ENCODE measurements at places on chromosomes 2 and 18.

DNA sequence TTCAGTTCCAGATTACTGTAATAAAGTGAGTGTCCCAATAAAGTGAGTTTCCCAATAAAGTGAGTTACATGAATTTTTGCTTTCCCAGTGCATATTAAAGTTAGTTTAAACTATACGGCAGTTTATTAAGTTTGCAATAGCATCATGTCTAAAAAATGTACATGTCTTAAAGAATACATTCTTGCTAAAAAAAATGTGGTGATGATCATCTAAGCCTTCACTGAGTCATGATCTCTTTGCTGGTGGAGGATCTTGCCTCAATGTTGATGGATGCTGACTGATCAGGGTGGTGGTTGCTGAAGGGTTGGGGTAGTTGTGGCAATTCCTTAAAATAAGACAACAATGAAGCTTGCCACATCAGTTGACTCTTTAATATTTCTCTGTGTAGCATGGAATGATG lies 664.2 kb downstream of the TDRD15 start:
- no peak for DNase-seq

DNA sequence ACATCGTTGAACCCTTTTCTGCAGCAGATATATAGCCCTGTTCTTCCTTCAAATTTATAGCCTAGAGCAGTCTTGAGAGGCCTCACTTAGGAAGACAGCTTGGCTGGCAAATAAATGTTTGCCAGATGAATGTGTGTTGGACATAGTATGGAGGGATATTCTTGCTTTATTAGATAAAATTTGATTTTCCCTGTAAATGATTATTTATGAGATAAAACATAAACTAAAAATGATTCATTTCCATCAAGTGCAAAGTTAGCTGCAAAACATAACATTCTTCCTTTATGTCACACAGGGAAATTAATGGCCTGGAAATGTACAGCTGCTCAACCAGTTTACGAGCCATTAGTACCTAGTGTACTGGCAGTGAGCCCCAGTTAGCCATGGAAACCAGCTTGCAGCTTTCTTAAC lies 82.5 kb downstream of the LIMS1 start:
- no peak for DNase-seq

DNA sequence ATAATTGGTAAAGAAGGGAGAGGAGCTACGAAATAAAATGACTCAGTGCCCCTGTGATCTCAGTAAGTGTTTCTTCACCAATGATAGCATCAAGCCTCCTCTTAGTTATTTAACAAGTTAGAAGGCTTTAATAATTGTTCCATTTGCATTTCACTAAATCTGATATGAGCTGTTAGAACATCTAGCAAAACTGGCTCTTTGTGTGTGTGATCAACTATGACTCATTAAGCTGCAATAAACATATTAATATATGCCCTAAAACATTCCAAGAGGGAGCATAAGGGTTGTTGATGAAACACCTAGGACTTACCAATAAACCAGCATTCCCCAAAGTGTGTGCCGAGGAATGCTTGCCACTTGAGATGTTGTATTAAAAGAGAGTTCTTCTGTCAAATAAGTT lies 115.2 kb downstream of the OSBPL6 start:
- DNase-seq, result no peak

- DNase-seq, result no peak
Measured at GRCh38 chr2:1651121-1652033, 92.9 kb downstream of the PXDN start.

DNA sequence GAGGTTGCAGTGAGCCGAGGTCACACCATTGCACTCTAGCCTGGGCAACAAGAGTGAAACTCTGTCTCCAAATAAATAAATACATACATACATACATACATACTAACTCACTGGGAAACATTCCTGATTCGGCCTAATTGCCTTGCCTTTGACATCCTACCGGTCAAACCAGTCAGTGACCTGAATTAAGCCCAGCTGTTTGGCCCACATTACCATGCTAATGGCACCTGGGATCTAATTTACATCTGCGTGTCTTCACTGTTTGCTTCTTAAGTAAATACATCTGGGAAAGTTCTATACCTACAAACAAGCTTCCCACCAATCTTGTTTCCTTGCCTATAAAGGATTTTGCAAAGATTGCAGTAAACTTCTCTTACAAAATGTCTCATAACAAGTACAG lies 230.2 kb upstream of the ZC3H15 start:
- no peak for DNase-seq

- DNase-seq, result no peak
Measured at GRCh38 chr2:43538034-43538670, 57.7 kb downstream of the THADA start.

DNA sequence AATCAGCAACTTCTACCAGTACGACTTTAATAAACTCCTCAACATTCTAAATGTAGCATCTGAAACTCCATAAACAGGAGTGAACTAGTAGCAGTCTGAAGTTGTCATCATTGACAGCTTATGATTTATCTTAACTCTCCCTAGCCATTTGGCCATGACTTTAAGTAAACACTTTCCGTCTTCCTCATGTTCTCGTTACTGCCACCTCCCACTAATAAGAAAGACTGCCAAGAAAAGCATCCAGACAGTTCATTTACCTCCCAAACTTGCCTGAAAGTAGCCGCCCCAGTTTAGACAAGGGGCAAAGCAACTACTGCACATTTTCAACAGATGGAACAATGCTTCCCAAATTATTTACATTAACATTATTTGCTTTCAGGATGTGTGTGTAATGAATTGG lies 287.5 kb downstream of the OSR1 start:
- DNase-seq, result no peak

DNA sequence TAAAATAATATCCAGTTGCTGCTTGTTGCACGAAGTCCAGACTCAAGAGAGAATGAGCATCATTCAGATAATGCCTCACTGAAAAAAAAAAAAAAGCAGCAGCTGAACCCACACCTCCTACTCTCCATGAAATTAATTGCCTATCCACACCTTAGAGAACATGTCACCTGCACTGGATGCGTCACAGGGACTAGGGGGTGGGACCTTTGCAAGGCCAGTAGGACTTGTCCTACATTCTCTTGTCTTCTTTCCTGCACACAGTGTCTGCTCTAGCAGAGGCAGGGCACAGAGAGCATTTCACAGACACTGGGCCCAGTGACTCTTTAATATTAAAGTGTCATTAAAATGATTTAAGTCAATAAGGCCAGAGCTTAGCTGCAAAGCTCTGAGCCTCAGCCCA lies at the start of gene ABCA12:
Gene ABCA12 (minus strand): TSS at position 148 of the 400 bp plus-strand sequence. CDS start 418 bp downstream, outside the sequence.
- DNase-seq, result no peak

GRCh38 chr2:118856330-118856977 lies 9.0 kb upstream of the EN1 start:
- no peak for DNase-seq

DNA sequence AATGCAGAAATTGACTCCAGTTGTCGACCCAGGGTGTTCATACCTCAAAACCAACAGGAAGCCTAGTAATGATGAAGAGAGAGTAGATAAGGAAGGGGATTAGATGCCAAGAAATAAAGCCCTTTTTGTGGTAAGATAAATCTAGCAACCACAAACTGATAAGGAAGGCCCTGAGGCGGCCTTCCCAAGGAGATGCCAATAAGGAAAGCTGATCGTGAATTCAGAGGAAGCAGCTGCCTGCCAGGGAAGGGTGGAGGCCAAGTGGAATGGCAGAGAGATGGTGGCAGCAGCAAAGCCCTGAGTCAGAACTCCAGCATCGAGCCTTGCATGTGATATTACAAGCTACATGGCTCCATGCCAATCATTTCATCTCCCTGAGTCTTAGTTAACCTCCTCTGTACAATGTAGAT lies 126.3 kb downstream of the IRS1 start:
- no peak for DNase-seq

DNA sequence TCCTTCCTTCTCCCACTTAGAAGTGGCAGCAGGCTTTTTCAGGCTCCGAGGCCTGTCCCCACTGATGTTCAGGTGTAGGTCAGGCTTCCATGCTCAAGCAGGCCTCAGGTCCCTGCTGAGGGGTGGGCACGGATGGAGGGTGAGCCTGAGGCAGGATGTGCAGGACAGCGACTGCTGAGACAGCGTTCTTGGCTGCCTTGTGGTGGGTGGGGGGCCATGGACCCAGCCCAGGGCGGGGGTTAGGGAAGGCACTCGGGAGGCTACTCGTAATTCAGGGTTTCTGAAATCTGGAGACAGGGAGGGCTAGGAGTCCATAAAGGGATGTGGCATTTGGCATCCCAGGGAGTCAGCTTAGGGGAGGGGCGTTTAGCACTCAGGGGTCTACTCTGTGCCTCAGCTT lies 30.3 kb downstream of the COLEC11 start:
- DNase-seq, result no peak

DNA sequence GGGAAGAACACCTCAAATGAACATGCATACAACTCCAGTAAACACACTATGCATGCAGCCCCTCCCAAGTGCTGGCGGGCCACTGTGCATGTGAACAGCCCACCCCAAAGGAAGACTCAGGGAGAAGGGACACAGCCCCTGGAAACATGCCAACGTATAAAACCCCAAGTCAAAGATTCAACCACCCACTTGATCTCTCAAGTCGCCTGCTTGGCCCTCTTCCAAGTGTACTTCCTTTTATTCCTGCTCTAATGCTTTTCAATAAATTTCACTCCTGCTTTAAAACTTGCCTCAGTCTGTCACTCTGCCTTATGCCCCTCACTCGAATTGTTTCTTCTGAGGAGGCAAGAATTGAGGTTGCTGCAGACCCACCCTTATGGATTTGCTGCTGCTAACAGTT lies 139.1 kb downstream of the C1D start:
- no peak for DNase-seq

GRCh38 chr18:79471046-79471445 lies 75.3 kb downstream of the NFATC1 start:
- no peak for DNase-seq
